Testis (tissue), 5 donors: ENCODE measurements at places on chromosomes 4 and X. TPM values are rescaled to one million over a fixed set of nuclear protein-coding genes. Genes with fewer than 3 reads are reported as not detected.

- no peaks in the 10 kb centered on the region for H3K4me1 ChIP-seq
- DNase-seq, result no peak
- no peak overlapping the region for H3K27ac ChIP-seq
- H3K36me3 ChIP-seq, result no peaks in the 10 kb centered on the region
- H3K4me3 ChIP-seq, result no peak overlapping the region
Measured at GRCh38 chr4:23268072-23268771, 575.5 kb downstream of the GBA3 start.

DNA sequence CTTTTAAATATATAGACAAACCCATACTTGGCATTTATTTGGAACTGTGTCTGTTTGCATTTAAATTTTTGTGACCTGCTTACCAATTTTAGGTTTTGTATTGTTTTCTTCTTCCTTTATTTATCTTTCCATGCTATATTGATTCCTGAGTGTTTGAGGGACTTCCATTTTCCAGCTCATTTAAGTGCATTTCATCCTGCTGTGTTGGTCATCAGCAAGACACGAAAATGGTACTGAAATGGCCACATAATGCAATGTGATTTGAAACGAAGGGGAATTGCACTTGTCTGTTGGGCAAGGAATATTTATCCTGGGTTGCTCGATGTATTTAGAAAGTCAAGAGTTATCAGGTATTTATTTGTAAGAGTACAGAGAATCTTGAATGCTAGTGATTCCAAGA, 524.3 kb upstream of the MAGEB2 start:
- no peak for DNase-seq
- H3K27me3 ChIP-seq, result no peaks in the 10 kb centered on the region
- H3K4me1 ChIP-seq, result no peaks in the 10 kb centered on the region
- H3K27ac ChIP-seq, result no peak overlapping the region

- H3K27ac ChIP-seq, result no peak overlapping the region
- H3K27me3 ChIP-seq, result no peaks in the 10 kb centered on the region
- no peak overlapping the region for H3K4me3 ChIP-seq
- H3K36me3 ChIP-seq, result no peaks in the 10 kb centered on the region
- DNase-seq, result no peak
Measured at GRCh38 chr4:15410750-15411149, 17.1 kb upstream of the C1QTNF7 start.

- DNase-seq, result no peak
- no peak overlapping the region for H3K27ac ChIP-seq
- H3K36me3 ChIP-seq, result no peaks in the 10 kb centered on the region
- peaks cover 2% of the 10 kb centered on the region for H3K4me1 ChIP-seq
- no peak overlapping the region for H3K4me3 ChIP-seq
Measured at GRCh38 chr4:159281771-159282170, 178.9 kb downstream of the RAPGEF2 start.

DNA sequence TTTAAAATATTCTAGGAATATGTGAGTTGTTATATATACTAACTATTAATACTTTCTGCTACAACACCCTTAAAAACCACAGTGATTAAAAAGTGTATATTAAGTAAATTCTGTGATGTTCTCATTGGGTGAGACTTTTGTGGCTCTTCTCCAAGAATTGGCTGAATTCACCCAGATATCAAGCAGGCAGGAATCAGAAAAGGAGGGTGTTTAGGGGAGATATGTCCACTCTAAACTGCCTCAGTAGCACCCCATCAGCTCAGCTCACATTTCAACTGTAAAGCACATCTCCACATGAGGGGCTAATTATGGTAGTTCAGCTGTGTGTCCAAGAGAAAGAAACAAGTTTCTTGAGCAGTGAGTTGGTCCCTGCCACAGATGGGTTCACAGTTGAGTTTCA, 165.0 kb downstream of the GALNTL6 start:
- H3K4me1 ChIP-seq, result peaks cover 4% of the 10 kb centered on the region
- no peaks in the 10 kb centered on the region for H3K27me3 ChIP-seq
- H3K36me3 ChIP-seq, result no peaks in the 10 kb centered on the region
- no peak overlapping the region for H3K4me3 ChIP-seq

MAGEE1 gene
- 1.9 TPM for total RNA-seq

CLDN34 gene
- total RNA-seq, result 1.2 TPM
